ENCODE measurements at places on chromosomes 11 and 22. TPM values are rescaled to one million over a fixed set of nuclear protein-coding genes. Genes with fewer than 3 reads are reported as not detected.
A peak's percentile ranks its signal among the peaks of the same experiment; 100 is the strongest.

Gene MS4A3
- total RNA-seq = not detected

Gene MYRF
- 15.3 TPM for total RNA-seq

Gene CTSC
- 124 TPM for total RNA-seq

Gene CHST1
- total RNA-seq = not detected

Gene SLC43A1
- 4.0 TPM for total RNA-seq

Gene PAMR1
- total RNA-seq = 1.1 TPM

Gene JAML
- not detected for total RNA-seq

Gene HTR3B
- not detected for total RNA-seq

Gene XKR3
- total RNA-seq = not detected

- no peak for DNase-seq
- peaks cover 10% of the 10 kb centered on the region for H3K4me1 ChIP-seq
- H3K4me3 ChIP-seq = no peak overlapping the region
- no peaks in the 10 kb centered on the region for H3K36me3 ChIP-seq
- no peak overlapping the region for H3K27ac ChIP-seq
Observed at GRCh38 chr11:72436661-72437060, 2.3 kb upstream of the CLPB start.

- H3K27ac ChIP-seq = no peak overlapping the region
- DNase-seq = no peak
- no peak overlapping the region for H3K4me3 ChIP-seq
- peaks cover 47% of the 10 kb centered on the region for H3K4me1 ChIP-seq
- H3K27me3 ChIP-seq = no peaks in the 10 kb centered on the region
Observed at GRCh38 chr11:12719221-12719620, 45.0 kb downstream of the TEAD1 start.

- no peak for DNase-seq
- peaks cover under 1% of the 10 kb centered on the region for H3K4me1 ChIP-seq
- H3K36me3 ChIP-seq = no peaks in the 10 kb centered on the region
- H3K4me3 ChIP-seq = no peak overlapping the region
- no peaks in the 10 kb centered on the region for H3K27me3 ChIP-seq
- H3K27ac ChIP-seq = no peak overlapping the region
Observed at GRCh38 chr11:83087035-83087434, 15.3 kb upstream of the RAB30 start.

GRCh38 chr11:27807596-27807995 lies 107.3 kb upstream of the BDNF start:
- no peak overlapping the region for H3K4me3 ChIP-seq
- no peak for DNase-seq

GRCh38 chr22:22830957-22831688 lies 56.5 kb upstream of the IGLL5 start:
- H3K36me3 ChIP-seq = no peaks in the 10 kb centered on the region
- H3K4me3 ChIP-seq = no peak overlapping the region
- no peaks in the 10 kb centered on the region for H3K4me1 ChIP-seq
- peaks cover 77% of the 10 kb centered on the region for H3K27me3 ChIP-seq
- H3K27ac ChIP-seq = no peak overlapping the region

DNA sequence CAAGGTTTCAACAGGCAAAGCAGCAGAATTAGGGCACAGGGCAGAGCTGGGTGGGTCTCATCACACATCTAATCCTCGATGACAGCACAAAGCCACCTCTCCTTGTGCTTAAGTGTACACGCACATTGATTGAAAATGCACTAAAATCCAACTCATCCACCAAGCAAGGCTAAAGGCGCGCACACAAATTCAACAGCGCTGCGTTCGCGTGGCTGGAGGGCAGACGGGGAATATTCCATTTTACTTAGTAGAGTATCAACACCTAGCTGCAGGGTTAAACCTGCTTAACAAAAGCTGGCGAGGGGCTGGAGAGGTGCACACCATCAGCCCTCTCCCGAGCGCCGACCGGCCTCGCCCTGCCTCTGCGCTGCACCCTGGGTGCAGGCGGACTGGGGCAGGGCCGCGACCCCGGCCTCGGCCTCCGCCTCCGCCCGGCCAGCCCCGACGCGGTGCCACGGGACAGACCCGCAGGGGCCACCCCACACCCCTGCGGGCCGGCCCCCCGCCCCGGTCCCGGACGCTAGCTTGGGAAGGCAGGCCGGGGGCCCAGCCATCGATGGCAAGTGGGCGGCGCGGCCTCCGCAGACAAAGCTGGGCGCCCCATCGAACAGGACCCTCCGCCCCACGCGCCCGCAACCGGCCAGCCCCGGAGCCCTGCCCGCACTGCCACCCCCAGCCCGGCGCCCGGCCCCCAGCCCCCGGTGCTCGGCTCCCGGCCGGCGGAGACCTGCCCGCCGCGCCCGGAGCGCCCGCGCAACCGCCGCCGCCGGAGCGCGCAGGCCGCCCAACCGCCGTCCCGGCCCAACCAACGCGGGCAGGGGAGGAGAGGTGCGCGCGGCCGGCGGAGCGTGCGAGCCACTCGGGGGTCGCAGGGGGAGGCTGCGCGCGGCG lies 929 bp downstream of the PRDM10 start:
- peak; percentile 26 for DNase-seq
- peaks cover 30% of the 10 kb centered on the region for H3K4me1 ChIP-seq

- no peak overlapping the region for H3K4me3 ChIP-seq
- H3K27me3 ChIP-seq = no peaks in the 10 kb centered on the region
- H3K4me1 ChIP-seq = peaks cover 19% of the 10 kb centered on the region
Observed at GRCh38 chr11:102220728-102221467, 96.4 kb upstream of the BIRC3 start.

DNA sequence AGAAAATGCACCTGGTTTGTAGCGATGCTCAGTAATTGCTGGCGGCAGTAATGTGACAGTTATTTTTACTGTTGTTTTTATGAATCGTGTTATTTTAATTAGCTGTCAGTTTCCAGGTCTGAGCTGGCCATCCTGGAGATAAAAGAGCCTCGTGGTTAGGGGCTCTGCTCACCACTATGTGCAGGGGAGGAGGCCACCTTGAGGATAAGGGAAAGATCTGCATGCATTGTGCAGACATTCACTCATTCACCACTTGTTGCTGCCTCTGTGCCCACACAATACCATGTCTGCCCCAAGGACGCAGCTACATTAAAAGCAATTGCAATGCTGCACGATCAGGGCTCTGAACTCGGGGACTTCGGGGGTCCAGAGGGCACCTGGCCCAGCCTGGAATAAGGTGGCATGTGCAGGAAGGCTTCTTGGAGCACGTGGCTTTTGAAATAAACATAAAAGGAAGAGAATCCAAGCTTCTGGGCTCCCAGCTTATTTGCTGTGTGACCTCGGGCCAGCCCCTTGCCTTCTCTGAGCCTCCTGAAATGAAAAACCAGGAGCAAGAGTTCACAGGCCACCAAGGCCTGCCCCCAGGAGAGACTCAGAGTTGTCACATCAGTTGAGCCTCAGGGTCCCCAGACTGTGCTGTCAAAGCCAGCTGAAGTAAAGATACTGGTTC lies 44.7 kb upstream of the SHISAL1 start:
- DNase-seq = no peak
- peaks cover 40% of the 10 kb centered on the region for H3K4me1 ChIP-seq
- no peaks in the 10 kb centered on the region for H3K27me3 ChIP-seq
- H3K27ac ChIP-seq = no peak overlapping the region

- H3K36me3 ChIP-seq = no peaks in the 10 kb centered on the region
- no peaks in the 10 kb centered on the region for H3K27me3 ChIP-seq
- H3K4me1 ChIP-seq = no peaks in the 10 kb centered on the region
- no peak overlapping the region for H3K27ac ChIP-seq
Observed at GRCh38 chr11:45158210-45158731, 11.8 kb downstream of the PRDM11 start.

- H3K27ac ChIP-seq = peak overlapping the region; percentile 97
- H3K27me3 ChIP-seq = no peaks in the 10 kb centered on the region
- DNase-seq = peak; percentile 85
- H3K4me3 ChIP-seq = peak overlapping the region; percentile 67
Observed at GRCh38 chr11:95924414-95924760, 480 bp upstream of the MTMR2 start.

DNA sequence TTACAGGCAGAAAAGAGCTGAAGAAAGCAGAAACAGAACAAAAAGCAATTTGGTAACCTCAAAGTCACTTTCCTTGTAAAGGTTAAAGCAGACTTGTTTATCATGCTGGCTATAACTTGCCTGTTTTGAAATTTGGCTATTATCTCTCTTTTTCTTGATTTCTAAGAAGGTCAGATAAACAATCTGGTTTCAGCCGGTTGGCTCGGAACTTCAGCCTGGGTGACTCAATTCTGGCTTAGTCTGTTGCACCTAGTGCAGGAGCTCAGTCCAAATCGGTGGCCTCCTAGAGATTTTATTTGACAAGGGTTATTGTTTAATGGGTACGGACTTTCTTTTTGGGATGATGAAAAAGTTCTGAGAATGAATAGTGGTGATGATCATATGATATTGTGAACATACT lies 367.1 kb upstream of the B3GAT1 start:
- no peak overlapping the region for H3K27ac ChIP-seq
- peaks cover 49% of the 10 kb centered on the region for H3K27me3 ChIP-seq
- no peaks in the 10 kb centered on the region for H3K36me3 ChIP-seq
- no peaks in the 10 kb centered on the region for H3K4me1 ChIP-seq

DNA sequence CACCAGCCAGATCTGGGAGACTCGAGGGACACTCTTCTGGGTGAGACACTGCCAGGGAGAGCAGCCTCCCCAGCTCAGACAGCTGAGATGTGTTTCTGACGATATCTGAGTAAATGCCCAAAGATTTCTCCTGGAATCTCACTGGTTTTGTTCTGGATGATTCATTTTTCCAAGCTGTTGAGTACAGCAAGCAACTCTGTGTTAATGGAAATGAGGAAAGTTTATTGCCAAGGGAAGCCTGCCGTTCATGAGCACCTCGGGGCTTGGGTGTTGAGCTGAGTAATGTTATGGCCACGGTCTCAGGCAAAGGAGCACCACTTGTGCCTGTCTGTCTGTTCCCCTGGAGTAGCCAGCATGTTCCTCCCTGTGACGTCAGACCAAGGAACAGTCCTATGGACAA lies 1132.4 kb downstream of the BRD1 start:
- no peak overlapping the region for H3K4me3 ChIP-seq
- H3K27me3 ChIP-seq = peaks cover 78% of the 10 kb centered on the region
- H3K4me1 ChIP-seq = no peaks in the 10 kb centered on the region
- no peak overlapping the region for H3K27ac ChIP-seq

DNA sequence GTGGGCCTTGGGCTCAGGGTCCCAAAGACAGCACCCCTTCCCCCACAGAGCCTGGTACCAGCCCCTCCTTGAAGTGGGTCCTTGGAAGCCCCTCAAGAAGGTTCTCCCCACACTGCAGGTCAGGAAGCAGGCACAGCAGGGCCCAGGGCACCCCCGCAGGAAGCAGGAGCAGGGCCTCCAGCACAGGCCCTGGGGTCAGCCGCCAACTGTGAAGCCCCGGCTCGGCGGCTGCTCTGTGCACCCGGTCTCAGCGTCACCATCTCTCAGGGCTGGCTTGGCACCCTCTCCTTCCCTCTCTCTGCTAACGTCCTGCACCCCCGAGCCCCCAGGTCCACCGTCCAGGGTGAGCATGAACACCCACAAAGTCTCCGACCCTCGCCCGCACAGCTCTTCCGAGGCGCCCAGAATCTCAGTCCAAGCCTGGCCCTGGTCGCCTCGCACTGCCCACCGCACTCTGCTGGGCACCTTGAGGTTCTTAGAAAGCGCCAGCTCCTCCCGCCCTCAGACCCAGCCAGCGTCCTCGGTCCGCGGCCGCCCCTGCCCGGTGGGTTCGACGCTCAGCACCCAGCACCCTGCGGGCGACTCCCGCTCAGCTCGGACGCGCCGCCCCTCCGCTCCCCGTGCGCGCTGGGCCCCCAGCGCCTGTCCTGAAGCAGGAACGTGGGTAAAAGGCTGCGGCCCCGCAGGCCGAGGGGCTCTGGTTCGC lies 1.4 kb upstream of the SIGIRR start:
- H3K27me3 ChIP-seq = no peaks in the 10 kb centered on the region
- peaks cover 5% of the 10 kb centered on the region for H3K4me1 ChIP-seq
- H3K27ac ChIP-seq = no peak overlapping the region
- no peaks in the 10 kb centered on the region for H3K36me3 ChIP-seq
